ENCODE measurements at places on chromosomes 2 and 18.

DNA sequence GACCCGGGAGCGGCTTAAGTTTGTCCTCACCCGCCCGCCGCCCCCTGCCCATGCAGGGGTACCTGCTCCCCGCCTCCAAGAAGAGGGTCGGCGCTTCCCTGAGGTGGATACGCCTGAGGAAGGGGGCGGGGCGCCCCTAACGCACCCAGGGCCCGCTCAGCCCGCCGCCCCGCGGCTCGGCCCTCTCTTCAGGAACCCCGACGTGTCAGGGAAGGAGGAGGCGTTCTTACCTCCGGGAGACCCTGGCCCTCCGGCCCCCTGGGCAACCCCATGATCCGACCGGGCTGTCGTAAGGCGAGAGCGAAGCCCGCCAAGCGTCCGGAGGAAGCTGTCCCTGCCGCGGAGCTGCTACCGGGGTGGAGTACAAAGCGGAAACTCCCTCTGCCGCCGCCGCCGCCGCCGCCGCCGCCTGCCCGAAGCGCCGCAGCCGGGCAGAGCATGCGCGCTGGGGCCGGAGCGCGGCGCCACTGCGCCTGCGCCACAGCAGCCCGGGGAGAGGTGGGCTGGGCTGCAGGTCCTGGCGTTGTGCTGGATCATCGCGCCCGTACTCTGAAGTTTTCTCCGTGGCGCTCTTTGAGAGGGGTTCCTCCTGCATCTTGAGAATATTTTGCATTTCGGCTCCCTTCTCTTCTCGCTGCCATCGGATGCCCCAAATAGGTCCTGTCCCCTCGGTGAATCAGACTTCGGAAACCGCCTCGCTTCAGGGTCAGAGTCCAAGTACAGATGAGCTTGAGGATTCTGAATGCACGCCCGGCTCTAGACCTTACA, at the start of gene CCDC93:
TSS of gene CCDC93 (minus strand) at position 347 of the 768 bp plus-strand sequence. CDS start at position 272, 75 bp downstream.
- DNase-seq: peak; percentile 70

GRCh38 chr2:132923787-132924186, 253.8 kb upstream of the LYPD1 start:
- DNase-seq: no peak

GRCh38 chr2:53422979-53423378, 344.6 kb upstream of the CHAC2 start:
- no peak for DNase-seq

GRCh38 chr2:238290091-238290509, 1.7 kb upstream of the PER2 start:
- DNase-seq: no peak

DNA sequence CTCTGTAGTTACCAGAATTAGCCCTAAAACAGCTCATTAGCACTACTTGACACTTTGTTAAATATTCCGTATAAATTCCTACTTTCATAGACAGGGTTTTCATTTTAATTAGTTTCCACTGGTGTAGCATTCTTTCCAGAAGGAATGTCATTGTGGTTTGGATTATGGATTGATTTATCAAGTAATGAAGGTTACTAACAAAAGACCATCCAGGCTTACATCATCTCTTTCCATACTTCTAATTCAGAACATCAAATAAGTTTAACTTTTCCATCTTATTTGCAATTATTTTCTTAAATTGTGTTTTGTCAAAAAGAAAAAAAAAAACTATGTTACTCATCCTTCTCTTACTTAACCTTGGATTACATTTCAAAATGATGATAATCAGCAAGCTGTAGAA, 231.8 kb upstream of the SPOPL start:
- DNase-seq: no peak

DNA sequence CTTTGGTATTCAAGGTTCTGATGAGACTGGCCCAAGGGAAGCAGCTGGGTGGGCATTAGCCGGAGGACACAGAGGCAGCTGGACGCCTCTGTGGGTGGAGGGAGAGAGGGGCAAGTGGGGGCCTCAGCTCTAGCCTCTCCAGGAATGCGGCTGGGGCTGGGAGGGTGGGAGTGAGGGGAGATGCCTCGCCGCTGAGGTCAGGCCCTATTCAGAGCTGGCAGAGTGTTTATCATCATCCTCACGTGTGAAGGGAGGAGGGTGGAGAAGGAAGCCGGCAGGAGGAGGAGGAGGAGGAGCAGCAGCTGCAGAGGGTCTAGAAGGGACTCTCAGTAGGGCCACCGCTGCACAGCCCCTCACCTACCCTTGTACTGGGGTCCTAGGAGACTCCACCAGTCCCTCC, 43.1 kb downstream of the TNS1 start:
- DNase-seq: no peak

GRCh38 chr18:46174342-46175041, 70.3 kb downstream of the HAUS1 start:
- peak; percentile 14 for DNase-seq

- DNase-seq: no peak
These were observed 593.5 kb downstream of the BCL11A start for GRCh38 chr2:59959944-59960343.

GRCh38 chr18:48468151-48468550, 59.0 kb upstream of the ZBTB7C start:
- DNase-seq: no peak

GRCh38 chr18:73653251-73653650, 494.4 kb downstream of the FBXO15 start:
- DNase-seq: no peak

DNA sequence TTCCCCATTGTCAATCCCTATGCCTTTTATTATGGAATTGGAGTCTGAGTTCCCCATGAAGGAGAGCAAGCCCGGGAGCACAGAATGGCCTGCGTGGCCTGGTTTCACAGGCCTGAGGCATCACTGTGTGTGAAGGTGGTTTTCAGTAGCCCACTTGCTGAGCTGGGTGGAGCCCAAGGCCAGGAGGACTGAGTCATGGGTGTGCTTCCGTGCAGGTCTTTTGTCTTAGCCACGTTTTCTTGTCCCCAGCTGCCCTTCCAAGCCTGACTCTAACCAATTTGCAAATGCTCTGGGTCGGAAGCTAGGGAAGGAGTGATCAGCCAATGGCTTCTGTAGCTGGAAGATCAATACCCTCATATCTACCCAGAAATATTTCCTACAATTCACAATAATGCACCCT, 119.2 kb downstream of the MAPK4 start:
- no peak for DNase-seq
